Amniotic epithelial cell (primary cell): ENCODE measurements at places on chromosomes 5 and 9.

DNA sequence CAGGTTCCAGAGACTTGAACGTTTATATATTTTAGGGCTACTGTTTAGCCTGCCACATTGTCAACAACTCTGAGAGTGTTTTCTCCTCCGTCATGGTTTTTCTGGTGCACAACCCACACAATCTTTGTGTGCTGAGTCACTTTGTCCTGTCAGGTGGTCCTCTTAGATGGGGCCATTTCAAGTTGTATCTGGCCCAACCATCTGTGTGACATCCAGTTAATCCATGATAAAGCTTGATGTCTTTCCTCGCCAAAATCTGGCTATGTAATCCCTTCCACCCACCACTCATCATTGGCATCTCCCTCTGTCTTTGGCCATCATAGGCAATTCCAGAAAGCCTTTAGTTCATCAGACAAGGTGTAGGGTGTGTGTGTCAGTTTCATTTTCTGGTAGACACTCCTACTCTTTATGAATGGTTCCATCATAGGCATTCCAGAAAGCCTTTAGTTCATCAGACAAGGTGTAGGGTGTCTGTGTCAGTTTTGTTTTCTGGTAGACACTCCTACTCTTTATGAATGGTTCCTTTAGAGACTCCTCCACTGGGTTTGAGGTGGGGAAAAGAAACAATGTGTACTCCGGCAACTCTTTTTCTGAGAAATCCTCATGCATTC lies 282.0 kb upstream of the ACTBL2 start:
- DNase-seq = no peak

GRCh38 chr5:72662936-72663335 lies 153.5 kb upstream of the TNPO1 start:
- DNase-seq = no peak

GRCh38 chr5:579211-579610 lies 32.9 kb upstream of the CEP72 start:
- no peak for DNase-seq

DNA sequence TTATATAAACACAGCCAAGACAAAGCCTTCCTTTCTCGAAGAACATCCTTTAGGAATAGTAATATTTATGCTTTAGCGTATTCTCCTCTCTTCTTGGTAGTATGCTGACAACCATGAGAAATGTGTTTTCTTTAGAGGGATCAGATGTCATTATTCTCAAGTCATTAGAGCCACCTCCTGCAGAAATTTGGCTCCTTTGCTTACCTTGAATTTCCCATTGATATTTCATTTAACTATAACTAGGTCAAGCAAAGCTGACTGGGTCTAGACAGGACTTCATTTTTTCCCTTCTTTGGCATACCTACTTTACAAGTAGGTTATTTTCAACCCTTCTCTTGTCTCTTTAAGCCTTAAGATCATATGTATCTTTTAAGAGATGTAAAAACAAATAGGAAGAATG lies 50.3 kb downstream of the SPATA31D1 start:
- DNase-seq = no peak

- DNase-seq = no peak
Observed at GRCh38 chr9:131056781-131057506, 39.4 kb upstream of the AIF1L start.

DNA sequence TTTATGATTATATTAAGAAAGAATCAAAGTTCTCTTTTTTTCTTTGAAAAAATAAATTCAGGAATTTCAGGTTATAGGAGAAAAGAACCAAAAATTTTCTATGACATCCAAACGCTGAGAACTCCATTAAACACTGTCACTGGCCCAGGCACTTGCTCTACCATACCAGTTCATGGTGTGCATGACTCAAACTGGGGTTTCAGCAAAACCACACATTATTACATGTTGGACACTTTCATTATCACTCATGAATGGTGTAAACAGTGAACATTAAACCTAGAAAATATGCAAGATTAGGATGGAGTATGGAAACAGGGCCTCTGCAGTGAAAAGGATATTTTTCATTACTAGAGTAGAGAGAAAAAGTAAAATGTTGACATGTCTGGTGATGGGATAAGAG lies 369.9 kb upstream of the FAM174A start:
- DNase-seq = no peak

DNA sequence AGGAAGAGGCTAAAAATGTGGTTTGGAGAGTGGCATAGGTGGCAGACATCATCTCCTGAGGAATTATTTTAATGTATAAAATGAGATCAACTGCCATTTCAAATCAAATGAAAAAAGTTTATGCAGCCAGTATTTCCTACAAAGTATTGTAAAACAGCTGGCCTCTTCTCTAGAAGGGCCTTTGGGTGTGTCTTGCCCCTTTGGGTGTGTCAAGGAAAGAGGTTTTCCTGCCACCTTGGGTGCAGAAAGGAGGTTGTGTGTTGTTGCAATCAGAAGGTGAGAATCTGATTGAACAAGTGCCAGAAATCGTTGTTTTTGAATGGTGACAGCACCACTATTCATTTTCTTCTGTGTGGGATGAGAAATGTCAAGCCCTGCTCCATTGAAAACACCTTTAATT lies 127.4 kb downstream of the RMI1 start:
- no peak for DNase-seq

DNA sequence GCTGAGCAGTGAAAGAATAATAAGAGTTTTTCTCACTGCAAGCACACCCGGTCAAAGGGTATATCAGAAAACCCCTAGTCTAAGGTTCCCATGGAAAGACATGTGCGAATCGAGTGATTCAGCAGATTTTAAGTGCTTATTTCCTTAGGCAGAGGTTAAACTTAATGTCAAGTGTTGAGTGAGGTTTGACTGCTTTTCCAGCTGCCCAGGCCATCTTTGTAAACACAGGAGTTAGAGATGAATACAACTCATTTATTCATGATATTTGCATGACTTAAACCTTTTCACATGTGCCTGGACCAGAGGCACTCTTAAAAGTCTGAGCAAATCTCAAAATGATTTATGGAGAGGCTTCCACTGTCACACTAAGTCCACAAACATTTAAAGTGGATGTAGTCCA lies 137.8 kb upstream of the RGMB start:
- peak; percentile 17 for DNase-seq
